ENCODE measurements at places on chromosomes 7 and 10.

- DNase-seq: peak; percentile 53
These were observed 96.8 kb downstream of the COL28A1 start for GRCh38 chr7:7438851-7439250.

DNA sequence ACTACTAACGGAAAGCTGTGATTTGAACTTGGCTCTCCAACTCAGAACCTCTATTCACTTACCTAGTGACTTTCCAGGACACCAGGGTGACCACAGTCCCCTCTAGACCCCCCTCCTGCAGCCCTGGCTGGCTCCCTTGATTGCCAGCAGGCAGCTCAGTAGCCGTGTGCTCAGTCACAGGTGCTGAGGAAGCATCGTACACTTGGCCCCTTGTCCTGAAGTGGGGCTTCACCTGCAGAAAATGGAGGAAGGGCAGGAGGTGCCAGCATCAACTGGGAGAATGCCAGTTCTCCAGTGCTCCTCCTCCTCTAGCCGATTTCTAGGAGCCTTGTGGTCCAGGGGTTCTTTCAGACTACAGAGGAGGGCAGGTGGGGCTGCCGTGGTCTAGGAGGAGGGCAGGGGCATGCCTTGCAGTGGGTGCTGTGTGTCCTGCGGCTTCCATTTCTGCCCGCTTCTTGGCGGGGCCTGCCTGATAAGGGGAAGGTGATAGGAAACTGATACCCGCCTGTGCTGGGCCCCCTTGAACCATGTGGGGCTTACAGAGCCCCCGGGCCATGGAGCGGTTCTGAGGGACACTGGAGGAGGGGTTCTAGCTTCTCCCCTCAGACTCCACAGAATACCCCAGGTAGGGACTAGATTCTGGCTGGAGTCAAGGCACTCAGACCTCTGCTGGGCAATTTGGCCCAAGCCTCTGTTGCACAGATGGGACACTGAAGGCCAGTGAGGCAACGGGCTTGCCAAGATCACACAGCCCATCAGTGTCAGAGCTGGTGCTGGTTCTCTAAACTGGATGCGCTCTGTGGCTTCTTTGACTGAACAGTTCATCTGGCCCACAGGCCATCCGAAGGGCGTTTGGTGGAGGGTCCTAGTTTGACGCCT lies 14.0 kb downstream of the FAM241B start:
- no peak for DNase-seq

DNA sequence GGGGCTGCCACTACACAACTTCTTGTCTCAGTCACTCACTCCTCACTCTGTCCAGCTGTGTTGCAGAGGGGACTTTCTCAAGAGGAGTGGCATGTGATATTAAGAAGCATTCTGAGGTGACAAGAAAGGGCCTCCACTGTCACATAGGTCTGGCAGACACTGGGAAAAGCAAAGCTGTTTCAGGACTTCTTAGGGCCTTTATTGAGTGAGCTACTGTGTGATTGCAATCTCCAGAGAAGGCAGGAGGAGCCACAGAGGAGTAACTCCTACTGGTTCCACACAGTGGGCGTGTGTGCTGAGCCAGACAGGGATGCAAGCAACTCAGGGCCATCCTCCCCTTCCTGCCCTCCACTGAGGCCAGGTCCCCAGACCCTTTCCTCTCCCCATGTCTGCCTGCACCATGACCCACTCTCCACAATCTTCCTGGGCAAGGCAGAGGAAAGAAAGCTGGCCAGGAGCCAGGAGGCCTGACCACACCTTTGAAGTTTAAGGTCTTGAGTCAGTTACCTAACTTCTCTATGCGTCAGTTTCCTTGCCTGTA lies 262.0 kb upstream of the ZMIZ1 start:
- no peak for DNase-seq

DNA sequence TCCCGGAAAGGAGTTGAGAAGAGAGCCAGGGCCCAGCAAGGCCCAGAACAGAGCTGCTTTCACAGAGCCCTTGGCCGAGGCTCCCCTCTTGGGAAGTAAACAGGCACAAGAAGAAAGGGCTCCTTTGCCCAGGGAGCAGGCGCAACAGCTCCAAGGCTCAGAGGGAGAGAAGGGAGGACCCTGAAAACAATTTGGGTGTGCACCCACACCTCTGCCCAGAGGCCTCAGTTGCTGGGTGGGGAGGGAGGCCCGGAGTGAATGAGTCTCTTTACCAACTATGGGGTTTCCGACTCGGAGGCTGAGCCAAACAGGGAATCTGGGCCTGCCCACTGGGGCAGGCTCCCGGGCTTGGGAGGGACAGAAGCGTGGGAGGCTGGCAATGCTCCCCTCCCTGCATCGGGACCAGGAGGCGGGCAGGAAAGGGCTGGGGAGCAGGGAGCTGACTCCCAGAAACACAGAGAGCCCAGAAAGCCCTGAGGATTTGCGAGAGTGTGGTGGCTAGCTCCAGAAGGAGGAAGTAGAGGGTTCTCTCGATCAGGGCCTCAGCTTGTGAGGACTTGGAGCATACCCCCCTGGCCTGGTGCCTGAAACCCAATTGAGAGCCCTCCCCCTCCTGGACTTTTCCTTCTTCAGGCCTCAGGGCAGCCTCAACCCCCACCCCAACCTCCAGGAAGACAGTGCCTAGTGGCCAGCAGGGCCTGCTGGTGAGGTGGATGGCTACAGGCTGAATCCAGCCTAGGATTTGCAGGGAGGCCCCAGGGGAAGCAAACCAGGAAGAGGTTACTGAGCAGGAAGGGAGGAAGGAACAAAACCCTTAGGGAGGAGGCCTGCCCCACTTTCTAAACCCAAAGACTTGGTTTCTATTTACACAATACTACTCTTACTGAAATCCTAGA lies 6.2 kb downstream of the C10orf105 start:
- DNase-seq: no peak

GRCh38 chr10:4101918-4102654 lies 317.1 kb upstream of the KLF6 start:
- no peak for DNase-seq

DNA sequence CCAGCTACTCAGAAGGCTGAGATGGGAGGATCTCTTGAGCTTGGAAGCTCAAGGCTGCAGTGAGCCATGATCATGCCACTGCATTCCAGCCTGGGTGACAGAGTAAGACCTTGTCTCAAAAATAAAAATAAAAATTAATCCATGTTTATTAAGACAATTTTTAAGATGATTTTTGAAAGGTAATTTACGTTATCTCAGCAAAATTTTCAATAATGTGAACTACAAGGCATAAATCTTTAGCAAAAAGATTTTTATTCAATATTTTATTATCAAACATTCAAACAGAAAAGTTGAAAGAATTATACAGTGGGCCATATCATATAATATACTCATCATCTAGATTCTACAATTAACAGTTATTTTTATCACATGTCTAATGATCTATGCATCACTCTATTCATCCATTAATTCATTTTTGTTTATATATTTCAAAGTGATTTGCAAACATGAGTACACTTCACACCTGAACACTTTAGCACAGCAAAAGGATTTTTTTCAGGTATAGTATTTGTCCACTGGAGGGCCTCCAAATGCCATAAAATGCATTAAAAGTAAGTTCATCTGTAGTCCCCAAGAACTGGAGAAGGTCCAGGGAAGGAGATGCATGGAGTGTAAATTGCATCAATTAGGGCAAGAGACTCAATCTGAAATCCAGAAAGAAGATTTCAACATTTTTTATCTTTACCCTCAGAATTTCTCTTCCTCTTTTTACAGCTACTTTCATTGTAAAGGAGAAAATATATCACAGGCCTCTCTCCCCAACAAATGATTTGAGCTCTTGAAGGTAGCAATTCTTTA lies 38.6 kb upstream of the RSBN1L start:
- peak; percentile 49 for DNase-seq

DNA sequence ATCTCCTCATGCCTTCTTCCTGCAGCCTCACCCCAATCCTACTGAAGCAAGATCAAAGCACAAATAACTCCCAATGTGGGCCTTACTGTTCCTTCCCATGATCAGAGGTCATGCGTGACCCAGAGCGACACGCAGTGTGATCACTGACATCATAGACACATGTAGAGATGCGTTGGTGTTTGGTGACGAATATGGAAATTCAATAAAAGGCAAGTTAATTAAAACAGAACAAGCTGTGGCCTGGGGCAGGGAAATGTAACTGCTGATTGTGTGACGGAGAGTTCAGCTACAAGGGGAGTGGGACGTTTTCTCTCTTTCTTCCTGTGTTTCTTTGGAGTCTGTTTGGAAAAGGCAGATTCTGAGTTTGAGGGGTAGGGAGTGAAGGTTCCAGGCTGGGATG lies 34.8 kb upstream of the CARD11 start:
- no peak for DNase-seq

DNA sequence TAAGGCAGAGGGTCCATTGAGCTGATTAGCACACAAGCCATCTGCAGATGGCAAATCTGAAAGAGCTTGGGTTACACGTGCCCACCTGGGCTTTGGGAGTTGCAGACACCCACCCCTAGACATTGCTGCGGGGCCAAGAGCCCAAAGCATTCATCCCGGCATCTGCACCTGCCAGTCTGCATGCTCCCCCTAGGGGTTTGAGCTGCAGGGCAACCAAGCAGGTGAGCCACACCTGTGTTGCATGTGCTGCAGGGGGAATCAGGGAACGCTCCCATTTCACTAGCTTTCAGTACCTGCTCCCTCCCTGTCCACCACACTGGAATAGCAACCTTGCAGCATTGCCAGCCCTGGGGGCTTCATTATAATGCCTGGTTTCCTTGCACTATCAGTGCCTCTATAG lies 21.1 kb downstream of the C7orf33 start:
- DNase-seq: no peak

GRCh38 chr7:151134743-151135524 lies 32.6 kb downstream of the GBX1 start:
- no peak for DNase-seq

DNA sequence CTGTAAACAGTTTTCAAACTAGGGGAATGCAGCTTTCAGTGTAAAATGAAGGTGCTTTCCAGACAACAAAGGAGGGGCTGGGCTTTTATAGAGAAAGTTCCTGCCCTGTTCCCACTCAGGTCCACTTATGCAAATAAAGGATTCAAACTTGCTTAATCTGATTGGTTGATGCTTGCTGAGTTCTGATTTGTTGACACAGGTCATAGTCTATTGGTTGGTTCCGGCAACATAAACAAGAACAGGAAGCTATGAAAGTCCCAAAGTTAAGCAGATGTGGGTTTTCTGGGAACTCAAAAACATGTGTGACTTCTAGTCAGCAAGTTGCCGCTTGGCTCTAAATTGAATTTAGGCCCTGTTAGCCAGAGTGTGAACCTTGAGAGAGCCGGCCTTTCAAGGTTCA lies 194.2 kb upstream of the SVIL start:
- no peak for DNase-seq

DNA sequence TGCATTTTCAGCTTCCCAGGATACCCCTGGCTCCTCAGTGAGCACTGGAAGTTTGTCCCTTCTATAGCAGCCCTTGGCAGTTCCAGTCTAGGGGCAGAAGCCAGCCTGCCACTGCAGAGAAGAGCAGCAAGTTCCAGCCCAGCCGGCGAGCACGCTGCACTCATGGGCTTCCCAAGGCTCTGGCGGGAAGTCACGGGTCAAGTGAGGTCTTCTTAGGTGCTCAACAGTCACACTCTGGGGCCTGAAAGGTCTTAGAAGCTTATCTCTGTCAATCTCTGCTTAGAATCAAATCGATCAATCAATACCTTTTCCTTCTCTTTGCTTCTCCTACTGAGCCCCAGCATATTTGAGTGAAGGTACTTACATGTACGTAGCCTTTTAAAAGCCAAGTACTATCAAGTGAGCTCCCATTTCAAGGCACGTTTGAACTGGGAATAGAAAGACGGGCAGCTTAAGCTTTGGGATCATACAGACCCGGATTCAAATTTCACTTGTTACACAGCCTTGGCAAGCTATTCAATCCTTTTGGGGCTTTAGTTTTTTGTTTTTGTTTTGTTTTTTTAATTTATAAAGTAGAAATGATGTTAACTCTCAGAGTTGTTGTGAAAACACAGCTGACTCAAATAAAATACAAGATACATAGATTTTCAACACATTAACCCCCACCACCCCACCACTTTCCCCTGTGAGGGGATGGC lies 152.6 kb upstream of the KLF14 start:
- no peak for DNase-seq

- no peak for DNase-seq
These were observed 35.9 kb upstream of the SLF2 start for GRCh38 chr10:100876585-100877460.

DNA sequence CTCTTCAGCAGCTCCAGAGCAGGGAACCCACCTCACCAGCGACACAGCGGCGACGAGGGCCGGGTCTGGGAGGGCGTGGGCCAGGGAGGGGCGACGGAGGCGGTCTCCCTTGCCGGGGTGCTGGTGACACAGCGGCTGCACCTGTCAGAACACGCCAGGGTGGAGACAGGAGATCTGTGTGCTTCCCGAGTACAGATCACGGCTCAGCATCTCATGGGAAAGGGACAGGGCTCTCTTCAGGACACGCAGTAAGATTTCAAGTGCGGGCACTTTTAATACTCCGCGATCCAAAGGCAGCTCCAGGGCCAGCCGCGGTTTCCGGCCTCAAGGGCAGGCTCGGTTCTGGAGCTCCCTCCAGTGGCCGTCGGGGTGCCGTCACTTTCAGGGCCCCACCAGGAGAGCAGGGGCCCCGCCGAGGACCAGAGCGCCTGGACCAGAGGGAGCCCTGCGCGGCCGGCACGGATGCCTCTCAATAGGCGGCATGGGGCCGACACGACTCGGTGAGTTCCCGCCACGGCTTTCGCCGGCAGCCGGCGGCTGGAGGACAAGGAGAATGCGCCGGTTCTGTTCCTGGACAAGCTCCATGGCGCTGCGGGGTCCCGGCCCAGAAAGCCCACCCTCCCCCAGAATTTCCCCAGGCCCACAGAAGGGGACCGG lies 21.4 kb downstream of the GPR146 start:
- DNase-seq: no peak

DNA sequence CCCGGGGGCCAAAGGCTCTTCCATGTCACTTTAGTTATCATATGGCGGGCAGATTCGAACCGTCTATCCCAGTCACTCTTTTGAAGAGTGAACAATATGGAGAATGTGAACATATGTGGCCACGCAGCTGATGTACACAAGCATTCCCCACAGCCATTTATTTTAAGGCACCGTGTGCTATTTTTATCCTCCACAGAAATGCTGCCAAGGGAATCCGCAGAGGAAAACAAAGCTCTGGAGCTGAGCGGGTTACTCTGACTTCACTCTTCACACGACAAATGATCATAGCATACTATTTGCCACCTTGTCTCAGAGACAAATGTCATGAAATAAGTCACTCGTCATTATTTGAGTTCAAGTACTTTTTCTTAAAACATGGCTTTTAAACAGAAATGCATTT lies 100.3 kb downstream of the CTBP2 start:
- no peak for DNase-seq

- DNase-seq: no peak
These were observed 1324.5 kb downstream of the XPNPEP1 start for GRCh38 chr10:108598831-108599230.

DNA sequence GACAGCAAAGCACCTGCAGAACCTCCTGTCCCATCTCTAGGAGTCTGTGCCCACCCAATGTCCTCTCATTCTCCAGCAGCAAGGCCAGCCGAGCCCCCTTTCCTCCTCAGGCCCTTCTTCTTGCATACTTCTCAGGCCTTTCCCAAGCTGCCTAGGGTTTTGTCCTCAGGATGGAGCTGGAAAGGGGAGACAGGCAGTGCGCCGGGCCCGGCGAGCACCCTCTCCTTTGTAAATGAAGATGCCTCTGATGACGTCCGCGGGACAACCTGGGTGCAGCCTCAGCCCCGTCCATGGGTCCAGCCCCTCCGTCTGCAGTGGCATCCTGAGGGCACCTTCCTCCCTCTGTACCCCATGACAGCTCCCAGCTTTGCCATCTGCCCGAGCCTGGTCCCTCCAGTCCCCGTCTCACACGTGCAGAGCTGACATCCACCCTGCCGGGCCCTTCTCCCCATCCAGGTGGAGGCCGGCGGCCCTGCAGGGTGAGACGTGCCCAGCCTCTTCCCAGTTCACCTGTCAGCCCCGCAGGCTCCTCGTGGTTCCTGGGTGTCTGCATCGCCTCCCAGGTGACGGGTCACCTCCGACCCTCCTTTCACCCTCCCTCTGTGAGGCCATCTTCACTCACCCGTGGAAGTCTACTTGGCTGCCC lies 36.4 kb downstream of the JAKMIP3 start:
- no peak for DNase-seq

All from astrocyte of the cerebellum (primary cell).